EH (cell line): ENCODE measurements at places on chromosomes 3 and 15.

- peak; percentile 25 for DNase-seq
These were observed 148.4 kb downstream of the RTP4 start for GRCh38 chr3:187516446-187517185.

DNA sequence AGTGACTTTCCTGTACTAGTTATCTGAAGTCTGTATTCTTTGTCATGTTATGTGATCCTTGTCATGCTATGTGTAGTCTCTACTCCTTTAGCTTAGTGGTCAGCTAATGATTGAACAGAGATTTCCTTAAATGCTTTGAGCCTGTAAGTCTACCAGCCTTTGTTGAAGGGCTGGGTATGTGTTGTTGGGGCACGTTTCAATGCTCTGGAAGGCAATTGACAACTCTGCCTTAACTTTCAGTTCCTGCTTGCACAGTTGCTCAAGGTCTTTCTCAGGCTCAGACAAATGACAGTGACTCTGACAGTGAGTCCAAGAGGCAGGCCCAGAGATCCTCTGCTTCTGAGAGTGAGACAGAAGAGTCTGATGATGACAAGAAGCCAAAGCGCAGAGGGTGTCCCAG is 89.3 kb downstream of the CHD2 start:
- no peak for DNase-seq

GRCh38 chr3:171994646-171995428 is 44.5 kb upstream of the FNDC3B start:
- peak; percentile 94 for DNase-seq

- peak; percentile 80 for DNase-seq
These were observed 29.1 kb upstream of the LXN start for GRCh38 chr3:158701420-158702065.

- no peak for DNase-seq
These were observed 403.8 kb upstream of the GBE1 start for GRCh38 chr3:82165266-82165665.

- DNase-seq: no peak
These were observed 21.5 kb upstream of the TMEM45A start for GRCh38 chr3:100470951-100471350.

DNA sequence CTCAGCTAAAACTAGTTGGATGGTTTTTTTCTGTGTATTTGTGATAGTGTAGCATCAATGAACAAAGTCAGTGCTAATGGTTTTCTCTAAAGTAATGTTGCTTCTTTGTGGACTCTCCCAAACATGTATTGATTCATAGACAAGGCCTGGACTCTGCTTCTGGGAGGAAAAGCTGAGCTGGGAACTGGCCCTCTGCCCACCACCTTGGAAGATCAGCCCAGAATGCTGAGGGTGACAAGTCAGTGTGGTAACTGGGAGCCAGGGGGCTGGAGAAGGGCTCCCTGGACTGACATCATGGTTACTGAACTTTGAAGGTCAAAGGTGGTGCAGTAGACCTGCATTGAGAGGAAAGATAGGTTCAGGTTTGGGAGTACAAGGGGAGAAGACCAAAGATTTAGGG is 3.0 kb downstream of the ARHGAP31 start:
- peak; percentile 72 for DNase-seq

GRCh38 chr3:12768579-12769527 is 9.8 kb upstream of the TMEM40 start:
- no peak for DNase-seq

DNA sequence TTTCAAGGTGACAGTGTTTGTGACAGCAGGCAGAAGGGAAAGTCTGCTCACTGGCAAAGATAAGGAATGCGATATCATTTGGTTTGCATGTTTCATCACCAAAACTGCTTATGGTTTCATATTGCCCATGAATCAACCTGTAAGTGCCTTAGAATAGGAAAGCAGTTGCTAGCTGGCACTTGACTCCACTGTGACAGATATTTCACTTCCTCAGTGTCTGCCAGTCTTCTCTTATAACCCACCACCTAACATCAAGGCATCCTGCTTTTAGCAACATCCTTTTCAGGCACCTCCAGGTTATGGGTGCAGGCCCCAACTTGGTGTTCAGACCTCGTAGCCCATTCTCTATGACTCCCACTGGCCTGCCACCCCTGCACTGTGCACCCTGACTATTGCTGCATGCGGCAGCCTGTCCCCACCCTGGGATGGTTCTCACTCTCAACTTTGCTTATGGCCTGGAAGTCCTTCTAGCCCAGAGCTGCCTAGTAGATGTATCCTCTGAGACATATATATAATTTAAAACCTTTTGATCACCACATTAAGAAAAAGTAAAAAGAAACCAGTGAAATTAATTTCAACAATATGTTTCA is 154.4 kb upstream of the RARB start:
- DNase-seq: no peak

GRCh38 chr3:116863270-116863770 is 153.7 kb downstream of the TUSC7 start:
- no peak for DNase-seq

GRCh38 chr3:166697495-166697894 is 682.6 kb downstream of the ZBBX start:
- no peak for DNase-seq

GRCh38 chr3:47022641-47023071 is 43.2 kb downstream of the NBEAL2 start:
- DNase-seq: peak; percentile 29

- peak; percentile 62 for DNase-seq
These were observed 89.7 kb upstream of the SLC4A7 start for GRCh38 chr3:27573780-27574437.

DNA sequence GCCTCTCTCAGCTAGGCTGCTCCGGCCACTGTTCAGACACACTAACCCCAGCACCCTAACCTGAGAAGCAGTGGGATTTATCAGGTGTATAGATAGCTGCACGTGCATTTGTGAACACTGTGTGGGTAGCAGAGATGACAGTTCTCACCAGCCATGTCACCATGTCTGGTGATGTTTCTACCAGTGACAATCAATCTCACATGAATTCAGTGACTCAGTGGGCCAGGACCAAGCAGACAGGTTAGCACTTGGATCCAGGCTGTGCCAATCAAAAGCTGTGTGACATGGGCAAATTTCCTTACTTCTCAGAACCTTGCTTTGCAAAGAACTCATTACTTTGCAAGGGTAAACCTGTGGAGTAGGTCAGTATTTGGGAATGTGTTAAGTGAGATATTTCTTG is 65.3 kb upstream of the GATM start:
- no peak for DNase-seq

- no peak for DNase-seq
These were observed 100.0 kb upstream of the CSPG5 start for GRCh38 chr3:47678446-47679338.

DNA sequence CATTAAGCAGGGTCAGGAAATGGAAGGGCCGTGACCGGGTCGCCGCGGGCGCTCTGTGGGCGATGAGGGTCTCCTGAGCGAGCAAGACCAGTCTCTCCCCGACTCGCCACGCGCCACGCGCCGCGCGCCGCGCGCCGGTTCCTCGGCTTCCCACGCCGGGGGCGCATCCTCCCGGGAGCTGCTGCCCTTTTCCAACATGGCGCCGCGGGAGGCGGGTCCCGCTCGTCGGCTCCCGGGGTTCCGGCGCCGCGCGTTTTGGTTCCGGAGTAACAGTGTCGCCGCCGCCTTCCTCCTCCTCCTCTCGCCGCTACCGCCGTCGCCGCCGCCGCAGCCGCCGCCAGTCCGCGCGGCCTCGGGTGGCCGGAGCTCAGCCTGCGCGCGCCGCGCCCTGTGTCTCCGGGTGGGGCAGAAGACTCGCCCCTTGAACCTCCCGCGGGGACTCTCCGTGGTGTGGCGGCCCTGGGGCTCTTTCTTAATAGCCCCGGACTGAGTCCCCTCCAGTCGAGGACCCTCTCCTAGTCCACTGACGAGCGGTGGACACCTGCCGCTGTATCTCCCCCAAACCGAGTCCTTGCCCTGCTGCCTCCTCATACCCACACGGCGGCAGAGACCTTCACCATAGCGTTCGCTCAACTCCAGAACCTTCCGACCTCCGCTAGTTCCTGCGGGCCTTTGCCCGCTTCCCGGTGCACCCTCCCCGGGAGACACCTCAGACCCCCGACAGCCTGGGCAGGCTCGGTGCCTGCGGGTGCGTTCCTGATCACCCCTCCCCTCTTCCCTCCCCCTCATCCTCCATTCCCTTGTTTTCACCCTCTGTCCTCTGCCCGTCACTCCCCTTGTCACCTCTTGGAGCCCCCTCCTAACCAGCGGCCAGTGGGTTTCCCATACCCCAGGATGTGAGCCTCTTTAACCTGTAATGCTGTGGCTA is at the start of gene MAP2K5:
Gene MAP2K5 (plus strand): TSS at position 284 of the 928 bp plus-strand sequence. CDS start 633 bp downstream, at position 917.
- DNase-seq: peak; percentile 80

DNA sequence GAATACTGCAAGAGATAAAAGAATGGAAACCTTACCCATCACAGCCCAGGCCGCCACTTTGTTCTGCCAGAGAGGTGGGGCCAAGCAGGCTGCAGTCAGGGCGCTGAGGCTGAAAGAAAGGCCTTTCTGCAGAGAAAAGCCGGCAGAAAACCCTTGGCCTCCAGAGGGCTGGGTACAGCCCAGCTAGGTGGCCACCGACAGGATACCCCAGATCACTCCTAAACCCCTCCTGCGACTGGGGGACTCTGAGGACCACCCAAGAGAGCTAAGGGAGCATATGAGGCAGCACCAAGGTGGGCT is 69.3 kb downstream of the SMAD6 start:
- DNase-seq: no peak

DNA sequence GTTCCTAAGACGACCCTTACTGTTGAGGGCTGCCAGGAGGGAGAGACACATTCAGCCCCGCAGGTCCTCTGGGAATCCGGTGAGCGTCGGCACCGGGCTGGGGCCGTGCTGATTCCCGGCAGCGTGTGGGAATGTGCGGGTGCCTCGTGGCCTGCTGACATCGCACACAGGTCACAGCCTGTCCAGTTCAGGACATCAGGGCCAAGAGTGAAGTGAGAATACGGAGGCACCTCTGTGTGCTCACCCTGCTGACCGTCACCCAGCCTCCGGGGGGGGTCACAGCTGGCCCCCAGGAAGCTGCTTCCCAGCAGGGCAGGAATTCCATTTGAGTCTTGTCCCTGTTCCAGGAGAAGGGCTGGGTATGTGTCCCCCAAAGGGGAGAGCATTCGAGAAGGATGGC is 53.6 kb downstream of the PGPEP1L start:
- no peak for DNase-seq

- no peak for DNase-seq
These were observed 173.0 kb upstream of the ROBO2 start for GRCh38 chr3:76866729-76867408.

DNA sequence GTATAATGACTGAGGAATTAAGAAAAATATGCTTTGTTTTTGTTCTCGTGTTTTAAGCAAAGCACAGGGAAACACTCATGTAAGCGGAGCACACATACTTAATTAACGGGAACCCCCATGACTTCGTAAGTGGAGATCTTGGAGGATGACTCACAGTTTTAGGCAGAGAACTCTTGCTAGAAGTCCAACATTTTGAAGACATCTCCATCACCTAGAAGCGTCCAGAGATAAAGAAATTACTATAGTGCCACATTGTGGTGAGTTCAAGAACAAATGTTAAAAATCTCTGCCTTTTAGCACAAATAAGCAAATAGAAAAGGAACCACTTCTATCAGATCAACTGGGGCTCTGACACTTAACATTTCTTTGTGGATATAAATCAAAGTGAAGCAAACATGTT is 194.1 kb upstream of the ARHGEF26 start:
- peak; percentile 62 for DNase-seq

DNA sequence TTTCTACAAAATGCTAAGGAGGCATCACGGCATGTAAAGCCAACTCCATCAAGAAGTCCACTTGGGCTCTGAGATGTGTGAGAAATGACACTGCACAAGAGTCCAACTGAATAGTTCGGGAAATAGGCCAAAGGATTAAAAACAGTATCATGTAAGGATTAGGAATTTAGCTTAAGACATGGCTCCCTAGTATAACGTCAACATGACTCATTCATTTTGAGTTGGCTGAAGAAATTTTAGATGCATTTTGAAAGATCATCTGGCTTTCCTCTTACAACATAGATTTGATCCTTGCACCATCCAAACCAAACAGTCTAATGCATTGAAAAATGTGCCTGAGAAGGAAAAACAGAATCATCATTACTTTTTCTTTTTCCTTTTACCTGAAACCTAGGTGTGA is 109.3 kb upstream of the MME start:
- DNase-seq: peak; percentile 90

DNA sequence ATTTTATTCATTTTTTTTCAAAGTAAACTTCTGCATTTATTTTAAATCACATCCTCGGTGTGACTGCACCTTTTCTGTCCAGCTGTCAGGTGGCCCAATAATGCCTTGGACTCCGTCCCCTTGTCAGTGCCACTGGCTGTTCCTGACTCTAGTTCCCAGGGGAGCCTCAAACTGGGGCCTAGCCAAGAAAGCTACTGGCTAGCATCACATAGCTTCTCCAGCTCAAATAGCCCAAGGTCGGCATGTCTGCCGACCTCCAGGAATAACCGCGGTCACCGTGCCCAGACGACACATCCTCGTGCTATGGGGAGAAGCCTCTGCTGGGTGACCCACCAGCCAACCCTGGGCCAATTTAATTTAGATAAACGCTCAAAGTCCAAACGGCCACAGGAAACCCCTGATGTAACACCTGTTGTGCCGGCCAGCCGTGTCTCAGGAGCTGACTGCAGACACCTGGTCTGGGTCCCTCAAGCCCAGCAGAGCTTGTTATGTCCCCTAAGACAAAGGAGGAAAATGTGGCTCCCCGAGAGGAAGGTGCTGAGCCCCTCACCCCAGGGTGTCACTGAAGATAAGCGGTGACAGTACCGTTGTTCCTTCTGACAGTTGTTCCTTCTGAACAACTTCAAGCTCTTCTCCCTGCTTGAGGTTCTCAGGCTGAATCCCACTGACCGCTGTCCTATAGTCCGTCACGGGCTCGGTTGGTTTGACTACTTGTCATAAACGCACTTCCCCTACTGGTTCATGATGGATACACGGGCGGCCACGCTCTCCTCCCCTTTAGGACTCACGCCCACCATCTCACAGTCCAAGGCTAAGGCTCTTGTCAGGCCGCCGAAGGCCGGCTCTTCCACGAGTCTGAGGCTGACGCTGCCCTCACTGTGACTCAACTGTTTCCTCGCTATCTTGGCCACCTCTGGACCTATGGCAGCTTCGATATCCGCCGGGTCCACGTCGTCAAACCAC is 126.2 kb downstream of the KLF13 start:
- no peak for DNase-seq

GRCh38 chr3:43034911-43035310 is 55.8 kb downstream of the GASK1A start:
- DNase-seq: no peak

GRCh38 chr3:42550250-42550649 is 31.5 kb downstream of the SEC22C start:
- DNase-seq: no peak

GRCh38 chr3:127451321-127451720 is 139.2 kb downstream of the TPRA1 start:
- DNase-seq: no peak

- no peak for DNase-seq
These were observed 77.9 kb downstream of the ISG20 start for GRCh38 chr15:88716543-88717381.

DNA sequence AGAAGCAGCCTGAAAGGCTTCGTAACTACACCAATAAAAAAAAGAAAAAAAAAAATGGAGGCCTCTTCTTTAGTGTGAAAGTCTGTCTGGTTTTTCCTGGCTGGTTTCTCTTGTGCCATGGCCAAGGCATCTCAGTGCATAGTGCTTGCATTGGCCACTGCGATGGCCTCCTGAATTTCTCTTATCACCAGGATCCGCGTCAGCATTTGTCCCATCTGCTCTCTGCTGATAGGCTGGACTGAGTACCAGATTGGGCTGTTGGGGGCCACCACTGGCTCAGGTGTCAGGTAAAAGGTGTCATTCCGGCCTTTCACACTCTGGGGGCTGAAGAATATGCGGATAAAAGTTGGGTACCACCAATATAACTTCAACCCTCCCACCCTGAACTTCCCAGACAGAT is 1.1 kb upstream of the IMPDH2 start:
- DNase-seq: no peak
